ENCODE measurements at places on chromosomes 3 and 15.

GRCh38 chr15:44319385-44319784, 30.9 kb downstream of the GOLM2 start:
- no peak for DNase-seq

DNA sequence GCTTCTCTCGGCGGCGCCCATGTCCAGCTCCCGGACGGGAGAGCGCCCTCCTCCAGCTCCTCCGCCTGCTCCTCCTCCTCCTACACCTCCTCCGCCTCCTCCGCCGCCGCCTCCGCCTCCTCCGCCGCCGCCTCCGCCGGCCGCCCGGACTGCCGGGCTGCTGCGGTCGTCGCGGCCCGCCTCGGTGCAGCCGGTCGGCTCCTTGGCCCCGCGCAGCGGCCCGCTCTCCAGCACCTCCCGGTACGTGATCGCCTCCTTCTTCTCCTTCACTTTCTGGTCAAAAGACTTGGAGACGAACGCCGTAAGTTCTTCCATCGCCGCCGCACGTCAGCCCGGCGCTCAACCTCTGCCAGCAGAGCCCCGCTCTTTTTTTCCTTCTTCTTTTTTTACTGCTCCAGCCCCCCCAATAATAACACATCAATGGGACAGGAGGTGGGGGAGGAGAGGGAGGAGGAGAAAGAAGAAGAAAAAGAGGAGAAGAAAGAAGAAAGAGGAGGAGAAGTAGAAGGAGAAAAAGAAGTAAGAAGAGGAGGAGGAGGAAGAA, 438 bp downstream of the SHOX2 start:
- DNase-seq, result peak; percentile 34

- DNase-seq, result no peak
These were observed 21.0 kb upstream of the DPH6 start for GRCh38 chr15:35566991-35567390.

- DNase-seq, result no peak
These were observed 45.3 kb upstream of the SPESP1 start for GRCh38 chr15:68885070-68885469.

DNA sequence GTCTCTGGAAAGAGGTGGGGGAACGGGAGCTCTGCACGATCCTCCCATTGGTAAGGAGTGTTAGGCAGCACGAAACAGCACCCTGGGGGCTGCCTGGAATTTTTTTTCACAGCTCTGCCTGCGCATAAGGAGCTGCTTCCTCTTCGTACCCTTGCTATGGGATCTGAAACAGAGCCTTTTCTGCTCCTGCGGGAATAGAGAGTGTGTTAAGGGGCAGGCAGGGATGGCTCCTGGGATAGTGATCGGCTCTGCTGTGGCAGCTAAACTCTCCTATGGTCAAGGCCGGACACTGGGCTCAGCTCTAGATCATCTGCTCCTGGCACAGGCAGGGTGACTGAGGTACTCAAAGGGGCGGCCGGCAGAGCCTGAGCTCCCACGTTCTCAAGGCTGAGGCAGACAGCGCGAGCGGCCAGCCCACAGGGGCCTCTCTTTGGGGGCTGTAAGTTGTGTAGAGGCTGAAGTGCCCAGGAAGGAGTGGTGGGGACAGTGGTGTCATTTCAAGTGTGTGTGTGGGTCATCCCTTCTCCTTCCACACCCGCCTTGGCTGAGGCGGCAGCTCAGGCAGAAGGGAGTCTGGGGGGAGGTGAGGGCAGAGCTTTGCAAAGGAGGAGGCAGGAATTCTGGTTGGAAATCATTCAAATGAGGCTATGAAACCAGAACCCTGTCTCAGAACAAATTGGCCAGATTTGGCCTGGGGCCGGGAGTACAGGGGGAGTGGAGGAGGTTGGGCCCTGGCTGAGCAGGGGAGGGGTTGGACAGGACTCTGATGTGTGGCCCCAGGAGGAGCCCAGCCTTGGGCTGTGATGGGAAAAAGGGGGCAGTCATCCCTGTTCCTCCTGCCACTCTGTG, 31.0 kb downstream of the EPHB3 start:
- no peak for DNase-seq

DNA sequence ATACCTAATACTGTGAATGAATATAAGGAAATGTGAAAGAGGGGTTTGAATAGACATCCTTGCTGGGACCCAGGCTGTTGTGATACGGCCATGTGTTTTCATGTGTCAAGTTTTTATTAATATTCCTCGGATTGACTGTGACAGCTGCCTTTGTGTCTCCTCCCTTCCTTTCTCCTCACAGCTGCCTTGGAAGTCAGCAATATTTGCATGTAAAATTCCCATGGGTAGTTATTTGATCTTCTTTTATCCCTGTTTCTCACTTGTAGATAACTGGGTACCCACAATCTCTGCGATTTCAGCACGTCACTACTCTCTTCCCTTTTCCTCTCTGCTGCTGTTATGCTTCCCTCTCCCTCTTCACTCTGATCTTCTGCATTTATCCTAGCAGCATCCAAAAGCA, 9.4 kb downstream of the GPR156 start:
- no peak for DNase-seq

DNA sequence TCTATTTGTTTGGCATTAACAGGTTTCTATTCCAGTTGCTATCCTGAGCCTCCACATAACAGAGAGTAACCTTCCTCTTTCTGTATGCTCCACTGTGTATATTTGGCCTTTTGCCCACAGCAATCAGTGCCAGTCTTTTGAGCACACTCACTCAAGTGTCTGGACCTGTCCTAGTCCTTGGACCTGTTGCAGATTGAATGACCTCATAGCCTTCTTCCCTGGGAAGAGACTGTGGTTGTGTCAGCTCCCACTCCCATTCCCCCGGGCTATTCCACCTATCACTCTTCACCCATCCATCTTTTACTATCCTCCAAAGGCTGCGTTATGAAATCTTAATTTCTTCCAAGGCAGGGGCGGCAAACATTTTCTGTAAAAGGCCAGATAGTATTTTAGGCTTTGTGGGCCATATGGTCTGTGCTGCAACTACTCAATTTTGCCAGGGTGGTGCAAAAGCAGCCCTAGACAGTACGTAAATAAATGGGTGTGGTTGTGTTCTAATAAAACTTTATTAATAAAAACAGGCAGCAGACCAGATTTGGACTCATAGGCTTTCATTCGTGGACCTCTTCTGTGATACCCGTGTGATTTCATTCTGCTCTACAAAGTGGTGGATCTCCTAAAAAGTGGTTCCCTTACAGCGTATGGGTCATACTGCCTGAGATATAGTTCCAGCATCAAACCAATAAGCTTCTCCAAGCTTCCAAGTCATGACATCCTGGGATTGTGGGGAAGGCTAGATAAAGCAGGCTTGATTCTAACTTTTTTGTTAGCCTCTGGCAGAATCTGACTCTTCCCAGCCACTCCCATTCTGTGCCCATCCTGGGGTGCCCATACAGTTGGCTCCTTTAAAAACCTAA, 57.4 kb downstream of the CDAN1 start:
- DNase-seq, result no peak
